ENCODE measurements at places on chromosomes 5 and 9.

GRCh38 chr9:79154806-79155205, 417.0 kb upstream of the TLE4 start:
- DNase-seq = no peak

DNA sequence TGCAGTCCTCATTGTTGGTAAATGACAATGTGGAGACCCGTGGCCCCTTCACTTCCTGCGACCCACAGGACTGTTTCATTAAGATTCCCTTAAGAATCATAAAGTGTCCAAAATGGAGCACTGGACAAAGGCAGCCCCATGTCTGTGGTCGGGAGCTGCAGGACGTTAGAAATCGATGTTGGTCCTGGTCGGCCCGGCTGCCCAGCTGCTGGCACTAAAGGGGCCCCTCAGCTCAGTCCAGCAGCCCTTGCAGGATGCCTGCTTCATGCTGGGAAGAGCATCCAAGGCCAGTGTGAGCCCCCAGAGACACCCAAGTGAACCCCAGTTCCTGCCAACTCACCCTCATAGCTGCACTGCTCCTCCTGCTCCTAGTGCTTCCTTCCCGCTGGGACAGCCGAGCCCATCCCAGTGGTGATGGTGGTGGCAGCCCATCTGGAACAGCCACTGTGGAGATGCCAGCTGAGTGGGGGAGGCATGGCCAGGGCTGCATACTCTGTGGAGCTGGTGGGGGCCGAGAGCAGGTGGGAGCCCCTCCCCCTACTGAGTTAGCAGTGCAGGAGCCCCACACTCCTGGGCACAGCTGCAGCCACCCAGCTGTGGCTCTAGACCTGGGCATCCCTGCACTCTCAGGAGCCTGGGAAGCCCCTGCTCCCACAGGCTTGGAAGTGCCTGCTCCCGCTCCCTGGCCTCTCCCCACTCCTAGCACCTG, 168.0 kb upstream of the IRX2 start:
- DNase-seq = no peak

- no peak for DNase-seq
Observed at GRCh38 chr5:64634997-64635686, 55.2 kb upstream of the SHISAL2B start.

DNA sequence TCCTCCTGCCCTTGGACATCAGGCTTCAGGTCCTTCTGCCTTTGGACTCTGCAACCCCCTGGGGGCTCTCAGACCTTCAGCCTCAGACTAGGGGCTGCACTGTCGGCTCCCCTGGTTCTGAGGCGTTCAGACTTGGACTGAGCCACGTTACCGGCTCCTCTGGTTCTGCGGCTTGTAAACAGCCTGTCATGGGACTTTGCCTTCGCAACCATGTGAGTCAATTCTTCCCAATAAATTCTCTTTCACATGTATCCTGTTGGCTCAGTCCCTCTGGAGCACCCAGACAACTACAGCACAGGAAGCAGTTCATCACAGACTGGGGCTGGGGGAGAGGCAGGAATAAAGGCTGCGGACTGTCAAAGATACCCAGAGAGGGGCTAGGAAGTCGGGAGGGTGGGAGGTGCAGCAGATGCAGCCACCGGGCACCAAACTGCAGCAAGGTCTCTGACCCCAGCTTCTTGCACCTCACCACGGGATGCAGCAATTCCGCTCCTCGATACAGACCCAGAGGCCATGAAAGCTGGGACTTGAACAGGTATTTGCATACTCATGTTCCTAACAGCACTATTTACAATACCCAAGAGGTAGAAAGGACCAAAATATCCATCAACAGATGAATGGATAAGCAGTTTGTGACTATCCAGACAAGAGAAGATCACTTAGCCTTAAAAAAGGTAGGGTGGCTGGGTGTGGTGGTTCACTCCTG, 100.8 kb downstream of the COL23A1 start:
- no peak for DNase-seq

- DNase-seq = no peak
Observed at GRCh38 chr5:16857635-16858034, 78.5 kb downstream of the MYO10 start.

- no peak for DNase-seq
Observed at GRCh38 chr5:108521841-108522506, 140.1 kb upstream of the FBXL17 start.

DNA sequence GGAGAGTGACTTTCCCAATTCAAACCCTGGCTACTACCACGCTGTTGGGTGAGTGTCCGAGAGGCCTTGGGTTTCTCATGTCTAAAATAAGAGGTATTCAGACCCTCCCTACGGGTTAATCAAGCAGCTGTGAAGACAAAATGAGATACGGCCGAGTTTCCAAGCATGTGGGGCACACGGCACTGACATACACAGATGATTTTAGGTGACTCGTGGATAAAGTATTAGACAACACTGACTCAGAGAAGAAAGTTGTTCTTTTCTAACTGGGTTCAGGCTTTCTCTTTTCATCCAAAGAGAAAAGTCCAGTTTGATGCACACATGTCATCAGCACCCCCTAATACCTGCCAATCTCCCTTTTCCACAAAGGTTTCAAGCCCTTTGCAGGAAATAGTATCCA, 15.6 kb downstream of the FOXI1 start:
- DNase-seq = no peak

- DNase-seq = no peak
Observed at GRCh38 chr5:175168882-175169507, 275.0 kb downstream of the DRD1 start.

GRCh38 chr9:123865226-123866000, 64.5 kb downstream of the DENND1A start:
- no peak for DNase-seq

- DNase-seq = no peak
Observed at GRCh38 chr9:5509573-5509972, 758 bp upstream of the PDCD1LG2 start.

DNA sequence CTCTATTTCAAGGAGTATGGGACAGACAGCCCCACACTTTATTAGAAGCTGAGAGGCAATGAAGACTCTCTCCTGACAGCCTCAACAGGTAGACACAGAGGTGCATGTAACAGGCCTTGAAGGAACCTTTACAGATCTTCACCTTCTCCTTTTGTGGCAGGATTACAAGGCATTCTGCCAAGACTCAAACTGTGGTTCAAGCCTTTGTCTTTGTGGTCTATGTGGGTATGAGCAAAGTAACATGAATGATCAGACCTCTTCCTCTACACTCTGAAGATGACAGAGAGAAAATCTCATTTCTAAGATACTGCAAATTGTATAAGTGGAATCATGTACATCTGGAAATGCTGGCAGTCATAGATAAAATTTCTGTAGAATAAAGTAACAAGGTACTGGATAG, 346.9 kb downstream of the CDH9 start:
- DNase-seq = no peak

DNA sequence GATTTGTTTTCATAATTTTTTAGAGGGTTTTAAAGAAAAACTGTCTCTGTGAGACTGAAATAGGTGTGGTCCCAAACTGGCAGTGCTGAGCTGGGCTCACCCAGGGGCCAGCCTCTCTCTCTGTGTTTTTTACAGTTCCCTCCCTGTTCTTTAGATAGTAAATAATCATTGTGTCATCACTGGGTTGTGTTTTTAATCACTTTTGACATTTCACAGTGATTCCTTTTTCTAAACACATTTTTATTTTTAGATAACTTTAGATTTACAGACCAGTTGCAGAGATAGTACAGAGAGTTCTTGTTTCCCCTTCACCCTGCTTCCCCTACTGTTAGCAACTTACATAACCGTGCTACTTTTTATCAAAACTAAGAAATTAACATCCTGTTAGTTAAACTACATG, 44.4 kb downstream of the MAP1B start:
- no peak for DNase-seq

DNA sequence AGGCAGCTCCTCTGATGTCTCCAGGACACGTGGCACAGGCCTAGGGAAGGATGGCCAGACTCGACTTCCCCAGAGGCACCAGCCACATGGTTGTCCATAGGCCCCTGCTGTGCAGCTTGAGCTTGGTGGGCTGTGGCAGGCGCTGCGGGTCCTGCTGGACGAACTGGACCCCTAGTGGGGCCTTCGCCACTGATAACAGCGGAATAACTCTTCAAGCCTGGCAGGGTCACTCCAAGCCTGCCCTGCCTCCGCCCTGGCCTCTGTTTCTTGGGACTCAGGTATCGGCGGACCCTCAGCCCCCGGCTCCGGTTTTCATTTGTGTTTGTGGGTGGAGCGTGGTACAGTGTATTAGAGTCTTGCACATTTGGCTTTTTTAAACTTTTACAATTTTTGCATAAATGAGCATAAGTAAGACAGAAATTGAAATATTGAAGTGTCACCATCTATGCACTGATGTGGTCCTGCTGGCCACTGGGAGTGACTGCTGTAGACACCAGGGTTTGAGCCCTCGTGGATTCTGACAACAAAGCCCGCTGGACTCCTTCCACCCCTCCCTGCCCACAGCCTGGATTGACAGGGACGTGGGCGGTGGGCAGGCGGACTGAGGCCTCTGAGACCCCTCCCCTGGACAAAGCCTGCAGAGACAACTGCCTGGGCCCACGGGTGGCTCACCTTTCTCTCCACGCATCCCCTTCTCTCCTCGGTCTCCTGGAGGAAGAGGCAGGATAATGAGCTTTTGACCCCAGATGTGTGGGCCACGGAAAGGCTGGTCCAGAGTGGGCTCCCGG, 3.8 kb downstream of the FCN1 start:
- DNase-seq = no peak

DNA sequence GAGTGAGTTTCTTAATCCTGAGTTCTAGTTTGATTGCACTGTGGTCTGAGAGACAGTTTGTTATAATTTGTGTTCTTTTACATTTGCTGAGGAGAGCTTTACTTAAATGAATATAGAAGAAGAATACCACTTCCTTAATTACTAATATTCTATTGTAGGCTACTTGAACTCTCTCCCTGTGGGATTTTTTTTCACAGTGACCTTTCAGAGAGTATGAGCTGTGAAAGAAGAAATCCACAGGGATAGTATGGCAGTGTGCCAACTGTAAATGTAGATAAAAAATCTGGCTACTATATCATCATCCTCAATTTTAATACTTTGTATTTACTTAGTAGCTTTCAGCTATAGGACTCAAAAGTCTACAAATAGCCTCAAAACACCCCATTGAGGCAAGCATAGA, 67.3 kb downstream of the COMMD10 start:
- DNase-seq = no peak

- DNase-seq = no peak
Observed at GRCh38 chr5:124352312-124352711, 394.1 kb downstream of the ZNF608 start.

DNA sequence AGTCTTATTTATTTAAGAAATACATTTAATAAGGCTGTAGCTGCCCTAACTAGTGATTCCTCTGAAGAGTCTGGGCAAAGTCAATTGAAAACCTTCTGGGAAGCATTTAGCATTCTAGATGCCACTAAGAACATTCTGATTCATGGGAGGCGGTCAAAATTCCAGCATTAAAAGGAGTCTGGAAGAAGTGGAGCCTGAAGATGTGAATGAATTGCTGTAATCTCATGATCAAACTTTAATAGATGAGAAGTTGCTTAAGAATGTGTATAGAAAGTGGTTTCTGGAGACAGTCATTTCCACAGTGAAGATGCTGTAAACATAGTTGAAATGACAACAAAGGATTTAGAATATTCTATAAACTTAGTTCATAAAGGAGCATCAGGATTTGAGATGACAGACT, 61.4 kb downstream of the WDR41 start:
- no peak for DNase-seq

GRCh38 chr9:87888501-87888900, 5.8 kb downstream of the SPATA31E1 start:
- DNase-seq = no peak

- no peak for DNase-seq
Observed at GRCh38 chr9:27427272-27427643, 96.8 kb upstream of the IFNK start.

DNA sequence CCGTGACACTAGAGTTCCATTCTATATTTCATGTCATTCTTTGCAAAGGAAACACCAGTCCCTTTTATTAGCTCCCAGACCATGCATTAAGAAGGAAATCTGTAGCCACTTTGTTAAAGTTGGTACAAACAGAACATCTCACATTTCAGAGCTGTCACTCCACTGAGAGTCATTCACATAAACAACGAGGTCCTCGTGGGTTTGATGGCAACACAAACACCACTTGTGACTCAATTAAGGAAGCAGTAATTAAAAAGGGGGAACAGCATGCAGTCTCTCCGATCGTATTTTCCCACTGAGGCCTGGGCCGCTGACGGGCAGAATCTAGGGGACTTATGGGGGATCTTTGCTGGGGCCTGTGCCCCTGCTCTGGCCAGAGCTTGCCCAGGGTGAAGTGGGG, 94.2 kb upstream of the ZNF618 start:
- no peak for DNase-seq

GRCh38 chr9:81829195-81829882, 98.9 kb upstream of the SPATA31D4 start:
- no peak for DNase-seq

GRCh38 chr5:32283539-32284377, 29.0 kb downstream of the MTMR12 start:
- DNase-seq = no peak

All from stimulated activated CD4-positive, alpha-beta T cell treated with anti-CD3 and anti-CD28 coated beads, TNF-alpha, amount 100 ng/mL, for 24 hours (primary cell).